ENCODE measurements at places on chromosomes 6 and 20.
A peak's percentile ranks its signal among the peaks of the same experiment; 100 is the strongest.

DNA sequence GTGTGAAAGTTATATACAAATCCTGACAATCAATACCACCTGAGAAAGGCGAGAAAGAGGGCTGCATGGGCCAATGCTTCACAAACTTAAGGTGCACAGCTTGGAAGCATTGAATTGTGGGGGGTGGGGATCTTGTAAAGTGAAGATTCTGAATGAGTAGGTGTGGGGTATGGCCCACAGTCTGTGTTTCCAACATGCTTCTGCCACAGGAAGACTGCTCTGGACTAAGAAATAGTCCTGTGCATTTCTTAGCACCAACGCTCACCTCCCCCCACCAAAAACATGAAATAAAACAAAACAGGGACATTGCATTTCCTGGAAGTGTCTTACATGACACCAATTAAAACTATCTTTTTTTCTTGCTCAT, 21.9 kb upstream of the TRAM2 start:
- DNase-seq: no peak

- no peak for DNase-seq
Measured at GRCh38 chr20:1484438-1485116, 6.6 kb downstream of the SIRPB2 start.

- peak; percentile 75 for DNase-seq
Measured at GRCh38 chr6:147506704-147507114, 1.8 kb upstream of the SAMD5 start.

DNA sequence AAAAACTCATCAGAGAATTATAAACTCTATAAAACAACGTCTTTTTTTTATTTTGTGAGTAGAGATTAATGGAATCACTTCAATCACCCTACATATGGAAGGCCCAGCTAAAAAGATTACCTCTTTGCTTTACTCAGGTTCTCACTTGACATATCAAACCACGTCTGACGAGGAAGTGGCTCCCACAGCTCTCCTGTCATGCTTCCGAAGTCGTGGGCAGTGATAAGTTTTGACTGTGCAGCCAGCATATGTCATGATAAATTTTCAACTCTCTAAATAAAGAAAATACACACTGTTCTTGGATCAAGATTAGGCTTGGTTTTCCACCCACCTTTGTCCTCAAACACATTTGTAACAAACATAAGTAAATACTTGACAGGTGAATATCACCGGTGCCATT, 279.5 kb upstream of the RNF217 start:
- no peak for DNase-seq

DNA sequence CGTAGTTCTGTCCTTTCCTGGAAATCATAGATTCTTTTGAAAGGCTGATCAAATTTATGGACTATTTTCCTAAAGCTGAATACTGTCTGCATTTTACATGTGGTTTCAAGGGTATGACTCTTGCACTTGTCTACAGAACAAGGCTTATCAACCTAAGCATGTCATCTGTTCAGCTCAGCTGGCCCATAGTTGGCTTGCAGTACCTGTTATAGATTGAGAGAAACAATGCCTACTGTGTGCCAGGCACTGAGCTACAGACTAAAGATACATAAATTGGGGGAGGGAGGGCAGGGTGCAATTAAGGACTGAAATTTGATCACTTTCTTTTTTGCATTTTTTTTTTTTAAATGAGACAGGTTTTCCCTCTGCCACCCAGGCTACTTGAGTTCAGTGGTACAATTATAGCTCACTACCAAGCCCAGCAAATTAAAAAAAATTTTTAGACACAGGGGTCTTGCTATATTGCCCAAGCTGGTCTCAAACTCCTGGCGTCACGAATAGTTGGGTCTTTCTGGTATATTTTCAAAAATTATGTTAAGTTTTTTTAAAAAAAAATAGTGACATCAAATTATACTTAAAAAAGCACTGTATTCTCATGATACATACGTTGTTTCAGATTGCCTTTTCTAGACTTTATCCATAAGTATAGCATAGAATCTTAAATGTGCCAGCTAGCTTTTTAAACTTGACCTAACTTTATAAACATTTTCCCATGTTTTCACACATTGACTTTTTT, 52.2 kb downstream of the RREB1 start:
- peak; percentile 69 for DNase-seq

- DNase-seq: no peak
Measured at GRCh38 chr6:11961923-11962322, 50.2 kb upstream of the HIVEP1 start.

DNA sequence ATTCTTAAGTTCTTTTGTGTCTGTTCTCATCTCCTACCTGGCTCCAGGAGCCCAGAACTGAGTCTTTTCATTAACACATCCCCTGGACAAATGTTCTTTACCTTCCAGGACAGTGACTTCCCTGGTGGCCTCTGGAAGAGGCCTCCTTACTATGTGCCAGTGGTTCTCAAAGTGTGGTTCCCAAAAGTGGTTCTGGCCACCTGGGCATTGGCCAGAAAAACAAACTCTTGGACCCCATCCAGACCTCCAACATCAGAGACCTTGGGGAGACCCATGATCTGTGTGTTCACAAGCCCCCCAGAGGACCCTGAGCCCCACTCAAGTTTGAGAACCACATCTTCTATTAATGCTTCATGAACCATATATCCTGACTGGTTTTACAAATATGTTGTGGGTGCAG, 7.2 kb upstream of the VSX1 start:
- no peak for DNase-seq

DNA sequence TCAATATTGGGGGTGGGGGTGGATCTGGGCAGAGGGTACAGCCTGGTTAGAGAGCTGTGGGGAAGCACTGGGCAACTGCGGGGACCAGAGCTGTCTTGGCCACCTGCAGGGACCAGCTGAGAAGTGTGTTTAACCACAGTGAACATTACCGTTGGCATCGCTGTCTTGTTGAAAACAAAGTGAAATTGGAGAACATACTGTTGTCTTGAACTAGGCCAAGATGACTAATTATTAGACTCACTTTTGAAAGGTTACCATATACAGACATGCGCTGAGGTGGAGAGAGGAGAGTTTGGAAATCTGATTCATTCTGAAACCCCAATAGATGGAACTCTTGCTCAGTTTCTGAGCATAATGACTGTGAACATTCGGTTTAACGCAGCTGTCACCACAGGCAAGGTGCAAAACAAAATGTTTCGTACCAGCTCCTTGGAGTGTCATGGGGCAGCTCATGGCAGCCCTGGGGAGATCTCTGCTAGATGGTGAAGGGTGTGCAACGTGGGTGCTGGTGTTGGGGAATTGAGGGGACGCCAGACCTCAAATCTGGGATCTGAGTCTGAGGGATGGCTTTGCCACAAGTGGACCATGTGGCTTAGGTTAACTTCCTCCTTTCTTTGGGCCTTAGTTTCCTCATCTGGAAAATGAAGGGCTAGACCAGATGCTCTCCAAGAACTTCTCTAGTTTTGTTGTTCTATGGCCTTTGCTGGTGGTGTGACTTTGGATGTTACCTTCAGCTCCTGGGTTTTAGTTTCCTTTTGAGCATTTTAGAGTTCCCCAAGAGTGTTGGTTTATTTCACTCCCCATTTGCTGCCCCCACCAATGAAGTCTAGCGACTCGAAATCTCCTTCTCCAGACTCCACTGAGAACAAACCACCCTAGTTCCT, 24.6 kb upstream of the GTSF1L start:
- DNase-seq: peak; percentile 51

GRCh38 chr6:45946352-45946751, 69.3 kb downstream of the CLIC5 start:
- peak; percentile 38 for DNase-seq

DNA sequence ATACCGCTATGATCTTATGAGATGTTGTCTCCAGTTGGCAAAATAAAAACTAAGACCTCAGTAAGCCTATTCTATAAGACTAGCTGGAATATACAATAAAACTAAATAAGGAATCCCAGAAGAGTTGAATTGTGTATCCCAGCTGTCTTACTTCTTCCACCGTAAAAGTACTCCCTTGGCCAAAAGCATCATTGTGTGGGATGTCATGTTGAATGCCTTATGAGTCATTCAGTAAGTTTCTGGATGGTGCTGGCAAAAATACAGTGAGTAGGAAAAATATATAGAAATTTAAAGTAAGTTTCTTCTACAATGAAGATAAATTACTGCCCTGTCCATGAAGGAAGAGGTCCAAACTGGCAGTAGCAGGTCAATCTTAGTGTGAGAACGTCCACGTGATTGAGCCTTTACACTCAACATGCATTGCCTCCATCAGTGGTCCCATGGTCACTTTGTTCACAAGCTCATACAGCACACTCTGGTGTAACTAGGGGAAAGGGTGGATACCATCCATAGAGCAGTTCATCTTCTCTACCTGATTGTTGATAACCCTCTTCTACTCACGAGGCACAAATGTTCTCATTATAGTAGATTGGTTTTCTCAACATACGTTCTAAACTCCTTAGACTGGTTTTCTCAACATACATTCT, 13.7 kb upstream of the ZNF318 start:
- no peak for DNase-seq

DNA sequence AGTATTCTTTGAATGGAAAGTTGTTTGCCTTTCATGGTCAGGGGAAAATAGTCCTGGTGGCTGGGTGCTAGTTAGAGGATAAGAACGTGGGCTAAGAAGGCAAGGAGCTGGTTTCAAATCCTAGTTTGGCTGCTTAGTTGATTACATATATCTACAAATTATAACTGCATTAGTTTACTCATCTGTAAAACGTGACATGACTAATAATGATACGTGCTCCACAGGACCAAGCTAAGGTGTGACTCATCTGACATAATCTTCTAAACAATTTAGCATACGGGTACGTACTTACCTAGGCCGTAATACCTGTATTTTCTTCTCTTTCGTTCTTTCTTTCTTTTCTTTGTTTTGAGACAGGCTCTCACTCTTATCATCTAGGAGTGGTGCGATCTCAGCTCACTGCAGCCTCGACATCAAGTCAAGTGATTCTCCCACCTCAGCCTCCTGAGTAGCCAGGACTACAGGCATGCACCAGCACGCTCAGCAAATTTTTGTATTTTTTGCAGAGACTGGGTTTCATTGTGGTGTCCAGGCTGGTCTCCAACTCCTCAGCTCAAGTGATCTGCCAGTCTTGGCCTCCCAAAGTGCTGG, 1274.2 kb upstream of the GJE1 start:
- DNase-seq: no peak

DNA sequence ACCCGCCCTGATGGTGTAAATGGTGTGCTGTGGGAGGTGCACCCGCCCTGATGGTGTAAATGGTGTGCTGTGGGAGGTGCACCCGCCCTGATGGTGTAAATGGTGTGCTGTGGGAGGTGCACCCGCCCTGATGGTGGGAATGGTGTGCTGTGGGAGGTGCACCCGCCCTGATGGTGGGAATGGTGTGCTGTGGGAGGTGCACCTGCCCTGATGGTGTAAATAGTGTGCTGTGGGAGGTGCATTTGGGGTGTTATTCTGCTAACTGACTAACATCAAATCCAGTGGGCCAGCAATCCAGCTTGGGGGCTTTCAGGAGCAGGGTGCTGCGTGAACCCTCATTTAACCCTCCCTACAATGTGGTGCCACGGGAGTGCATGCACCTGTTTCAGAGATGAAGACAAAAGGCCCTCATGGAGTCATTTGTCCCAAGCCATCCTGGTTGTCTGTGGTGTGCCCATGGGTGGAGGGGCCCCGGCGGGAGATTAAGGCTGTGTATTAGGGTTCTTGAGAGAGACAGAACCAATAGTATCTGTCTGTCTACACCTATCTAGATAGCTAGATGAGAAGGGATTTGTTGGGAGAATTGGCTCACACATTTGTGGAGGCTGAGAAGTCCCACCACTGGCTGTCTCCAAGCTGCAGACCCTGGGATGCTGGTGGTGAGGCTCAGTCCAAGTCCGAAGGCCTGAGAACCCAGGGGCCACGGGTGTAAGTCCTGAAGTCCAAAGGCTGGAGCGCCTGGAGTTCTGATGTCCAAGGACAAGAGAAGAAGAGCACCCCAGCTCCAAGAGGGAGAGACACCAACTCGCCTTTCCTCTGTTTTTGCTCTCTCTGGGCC, 39.2 kb downstream of the TMEM242 start:
- no peak for DNase-seq

DNA sequence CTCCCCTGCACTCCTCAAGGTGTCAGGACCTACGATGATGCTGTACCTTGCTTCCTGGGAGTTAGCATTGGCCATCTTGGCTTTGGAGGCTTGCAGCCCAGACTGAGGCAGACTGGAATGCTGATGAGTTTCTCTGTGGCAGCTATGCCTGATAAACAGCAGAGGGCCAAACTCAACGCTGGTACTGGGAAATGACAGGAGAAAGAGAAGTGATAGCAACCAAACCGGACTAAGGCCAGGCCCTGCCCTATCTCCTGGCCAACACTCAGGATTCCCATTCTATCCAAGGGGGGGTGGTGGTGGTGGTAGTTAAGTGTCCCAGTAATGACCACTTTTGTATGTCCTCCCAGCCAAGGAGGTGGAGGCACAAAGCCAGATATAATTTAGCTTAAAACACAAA, 90.0 kb upstream of the DTNBP1 start:
- peak; percentile 12 for DNase-seq

DNA sequence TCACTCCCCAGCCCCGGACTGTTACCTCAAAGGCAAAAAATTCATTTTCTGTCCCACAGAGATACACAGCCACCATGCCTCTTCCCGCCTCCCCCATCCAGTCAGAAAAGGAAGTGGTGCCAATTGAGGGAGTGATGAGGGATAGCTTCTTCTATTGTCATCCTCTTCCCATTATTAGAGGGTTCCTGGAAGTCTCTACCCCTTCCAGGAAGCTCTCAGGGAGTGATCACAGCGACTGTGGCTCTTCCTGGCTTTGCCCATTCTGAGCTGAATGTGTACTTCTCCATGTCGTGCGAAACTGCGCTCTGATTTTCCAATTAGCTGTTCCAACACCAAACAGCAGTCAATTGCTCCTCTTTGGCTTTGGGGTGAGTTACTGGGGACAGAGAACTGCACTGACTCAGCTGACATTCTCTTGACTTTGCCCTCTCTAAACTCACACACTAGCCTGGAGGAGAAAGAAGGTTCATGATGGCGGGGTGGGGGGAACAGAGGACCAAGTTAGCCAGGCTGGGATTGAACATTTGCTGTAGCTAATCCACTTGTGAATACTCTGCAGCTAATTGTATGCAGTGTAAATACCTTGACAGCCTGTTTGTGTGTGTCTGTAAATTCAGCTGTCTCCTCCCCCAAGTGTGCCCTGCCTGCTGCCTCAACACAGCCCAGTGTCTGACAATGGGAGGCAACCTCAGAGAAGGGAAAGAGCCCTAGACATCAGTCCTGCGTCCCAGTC, 2.4 kb upstream of the MDGA1 start:
- no peak for DNase-seq

GRCh38 chr20:568097-568652, 24.6 kb upstream of the CSNK2A1 start:
- DNase-seq: no peak

GRCh38 chr6:142548566-142548965, 246.8 kb downstream of the ADGRG6 start:
- DNase-seq: no peak

GRCh38 chr6:33746651-33747100, at the start of gene IP6K3:
Gene IP6K3, minus strand, starts transcription at chr6:33746905. Its CDS starts 11,429 bp downstream, at chr6:33735476.
- DNase-seq: no peak

- DNase-seq: no peak
Measured at GRCh38 chr6:137496909-137497720, 2.9 kb upstream of the OLIG3 start.

- DNase-seq: no peak
Measured at GRCh38 chr6:2806644-2807043, 35.0 kb downstream of the SERPINB1 start.

- no peak for DNase-seq
Measured at GRCh38 chr6:124054034-124054433, 250.4 kb downstream of the NKAIN2 start.

- DNase-seq: peak; percentile 10
Measured at GRCh38 chr6:133891149-133891926, 2.4 kb downstream of the TCF21 start.

All from hematopoietic multipotent progenitor cell treated with erythropoietin and hydrocortisone succinate and interleukin-3 and kit ligand, for 4 days (in vitro differentiated cells).